ENCODE measurements at places on chromosomes 7 and 10.

GRCh38 chr10:130352291-130352645, 216.1 kb downstream of the GLRX3 start:
- no peak for DNase-seq

DNA sequence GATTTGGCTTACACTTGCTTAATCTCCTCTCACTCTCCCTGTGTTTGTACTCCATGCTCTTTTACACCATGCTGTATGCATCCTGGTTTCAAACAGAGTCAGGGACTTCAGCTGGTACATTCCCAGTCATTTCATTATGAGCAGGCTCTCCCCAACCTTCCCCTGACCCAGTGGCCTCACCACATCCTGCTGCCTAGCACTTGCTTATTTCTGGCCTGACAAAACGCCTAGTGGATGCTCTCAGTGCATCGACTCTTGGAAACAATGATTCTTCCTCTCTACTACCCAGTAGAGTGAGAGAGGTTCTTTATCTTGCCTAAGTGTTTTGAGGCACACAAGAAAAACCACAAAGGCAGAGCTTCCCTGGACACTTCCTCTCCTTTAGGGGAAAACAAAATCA, 63.4 kb downstream of the CAV1 start:
- peak; percentile 75 for DNase-seq

- no peak for DNase-seq
These were observed 688.9 kb upstream of the POT1 start for GRCh38 chr7:125618516-125618915.

DNA sequence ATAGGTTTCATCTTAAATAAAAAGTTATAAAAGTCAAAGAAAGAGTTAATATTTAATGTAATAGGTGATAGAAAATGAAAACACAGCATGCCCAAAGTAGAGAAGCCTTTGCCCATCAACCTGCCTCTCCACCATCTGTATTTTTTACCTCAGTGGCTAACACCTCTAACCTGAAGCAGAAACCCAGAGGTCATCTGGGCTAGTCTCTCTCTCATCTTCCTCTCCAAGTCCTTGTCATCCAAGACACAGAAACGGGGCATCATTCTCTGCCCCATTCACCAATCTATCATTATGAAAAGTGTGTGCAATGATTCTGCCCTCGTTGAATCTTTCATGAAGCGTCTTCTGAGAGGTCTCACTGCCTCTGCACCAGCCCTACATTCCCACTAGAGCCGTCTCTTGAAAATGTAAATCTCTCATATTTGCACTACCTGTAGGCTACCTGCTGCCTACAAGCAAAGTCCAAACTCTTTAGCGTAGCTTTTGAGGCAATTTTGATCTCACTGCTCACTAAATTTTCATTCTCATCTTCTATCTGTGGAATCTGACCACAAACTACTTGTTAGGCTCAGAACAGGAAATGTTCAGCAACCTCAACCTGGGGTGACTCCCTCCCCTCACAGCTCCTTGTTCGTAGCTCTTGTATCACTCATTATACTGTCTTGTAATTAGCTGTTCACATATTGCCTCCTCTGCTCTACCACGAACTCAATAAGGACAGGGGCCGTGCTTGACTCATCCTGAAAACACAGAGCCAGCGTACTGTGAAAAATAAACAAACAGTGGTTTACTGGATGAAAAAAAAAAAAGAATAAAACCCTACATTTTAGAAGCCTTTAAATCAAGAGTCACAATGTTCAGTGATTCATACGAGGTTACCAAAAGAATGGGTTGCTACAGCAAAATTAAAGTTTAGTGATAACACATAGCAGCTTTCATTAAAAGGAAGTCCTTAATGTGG, 83.1 kb downstream of the CTNNA3 start:
- DNase-seq, result peak; percentile 75

GRCh38 chr10:123500110-123500509, 166.0 kb upstream of the GPR26 start:
- DNase-seq, result no peak

GRCh38 chr7:19051767-19052375, 65.6 kb downstream of the TWIST1 start:
- DNase-seq, result peak; percentile 54

GRCh38 chr7:150980663-150981062, 2.5 kb upstream of the KCNH2 start:
- no peak for DNase-seq

- DNase-seq, result no peak
These were observed 51.6 kb downstream of the PIK3CG start for GRCh38 chr7:106916679-106917078.

DNA sequence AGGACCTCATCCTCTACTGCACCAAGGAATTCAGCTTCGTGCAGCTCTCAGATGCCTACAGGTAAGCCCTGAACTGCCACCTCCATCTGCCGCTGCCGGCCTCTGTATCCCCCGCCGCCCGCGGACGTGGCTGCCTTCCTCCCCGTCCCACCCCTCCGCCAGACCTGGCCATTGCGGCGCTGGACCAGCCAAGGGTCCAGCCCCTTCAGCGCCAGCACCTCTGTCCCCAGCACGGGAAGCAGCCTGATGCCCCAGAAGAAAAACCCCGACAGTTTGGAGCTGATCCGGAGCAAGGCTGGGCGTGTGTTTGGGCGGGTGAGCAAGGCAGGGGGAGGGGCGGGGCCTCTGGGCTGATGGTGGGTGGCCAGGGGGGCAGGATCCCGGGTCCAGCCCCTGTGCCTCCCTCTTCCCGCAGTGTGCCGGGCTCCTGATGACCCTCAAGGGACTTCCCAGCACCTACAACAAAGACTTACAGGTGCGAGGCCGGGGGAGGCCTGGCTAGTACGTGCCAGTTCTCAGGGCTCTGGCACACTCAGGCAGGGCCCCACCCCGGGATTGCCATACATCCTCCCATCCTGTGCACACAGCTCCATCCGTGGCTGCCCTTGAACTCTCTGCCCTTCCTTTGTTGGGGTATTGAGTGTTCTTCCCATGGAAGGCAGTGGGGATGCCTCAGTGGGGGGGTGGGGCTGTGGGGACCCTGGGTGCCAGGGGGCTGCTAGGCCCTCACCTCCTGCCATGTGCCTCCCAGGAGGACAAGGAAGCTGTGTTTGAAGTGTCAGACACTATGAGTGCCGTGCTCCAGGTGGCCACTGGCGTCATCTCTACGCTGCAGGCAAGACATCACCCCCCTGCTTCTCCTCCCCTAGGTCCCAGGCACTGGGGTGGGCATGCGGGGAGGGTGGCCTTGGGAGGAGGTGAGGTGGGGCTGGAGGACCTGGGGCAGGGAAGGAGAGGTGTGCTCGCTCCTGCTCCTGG, 13.5 kb downstream of the ASL start:
- no peak for DNase-seq

- DNase-seq, result no peak
These were observed 23.5 kb downstream of the NRG3 start for GRCh38 chr10:81898518-81898917.

- no peak for DNase-seq
These were observed 12.9 kb downstream of the TTYH3 start for GRCh38 chr7:2644562-2645273.

- no peak for DNase-seq
These were observed 35.0 kb upstream of the ADCYAP1R1 start for GRCh38 chr7:31017032-31017675.

DNA sequence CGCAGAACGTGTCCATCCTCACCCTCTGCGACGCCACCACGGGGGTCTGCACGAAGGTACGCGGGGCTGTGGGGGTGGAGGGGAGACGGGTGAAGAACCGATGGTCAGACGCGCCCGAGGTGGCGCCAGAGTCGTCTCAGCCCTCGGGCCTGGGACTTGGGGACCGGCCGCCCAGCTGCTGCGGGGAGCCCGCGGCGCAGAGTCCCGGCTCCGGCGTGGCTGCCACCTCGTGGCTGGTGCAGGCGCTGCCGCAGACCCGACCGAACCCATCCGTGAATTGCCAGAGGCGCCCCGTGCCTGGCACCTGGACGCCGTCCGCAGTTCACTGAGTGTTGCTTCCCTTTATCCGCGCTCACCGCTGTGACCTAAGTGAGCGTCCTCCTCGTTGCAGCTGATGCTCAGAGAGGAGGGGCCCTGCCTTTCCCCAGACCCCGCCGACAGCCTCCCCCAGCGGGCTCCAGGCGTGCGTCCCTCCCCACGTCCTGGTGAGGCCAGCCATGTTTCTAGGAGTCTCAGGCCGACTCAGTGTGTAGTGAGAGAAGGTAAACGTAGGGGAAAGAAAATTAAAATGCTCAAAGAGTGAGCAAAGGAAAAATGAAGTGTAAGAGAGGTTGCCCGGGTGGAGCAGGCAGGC, 208.7 kb downstream of the PAXIP1 start:
- DNase-seq, result peak; percentile 43

DNA sequence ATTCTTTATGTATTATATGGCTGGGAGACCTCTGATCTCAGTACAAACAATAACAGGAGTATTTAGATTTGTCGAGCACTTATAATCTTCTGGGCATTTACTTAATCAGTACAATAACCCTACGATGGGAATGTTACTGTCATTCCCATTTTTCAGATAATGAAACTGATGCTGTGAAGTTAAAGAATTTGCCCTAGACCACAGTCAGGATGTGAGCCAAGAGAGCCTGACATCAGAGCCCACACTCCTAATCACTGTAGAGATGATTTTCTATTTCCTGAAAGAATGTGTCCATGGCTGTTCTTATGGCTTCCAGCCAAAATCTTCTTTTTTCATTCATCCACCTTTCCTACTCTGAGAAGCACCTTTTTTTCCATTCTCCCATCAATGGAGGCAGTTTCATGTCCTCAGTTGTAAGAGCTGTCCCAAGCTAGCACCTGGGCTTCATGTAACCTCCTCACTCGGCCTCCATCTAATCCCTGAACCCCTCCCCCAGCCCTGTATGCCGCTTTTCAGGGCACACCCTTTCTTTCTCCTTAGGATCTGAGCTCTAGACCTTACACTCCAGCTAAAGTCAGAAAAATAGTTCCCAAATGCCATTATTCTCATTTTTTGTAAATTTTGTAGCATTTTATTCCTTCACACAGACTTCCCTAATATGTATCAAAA, 12.2 kb upstream of the CAV1 start:
- no peak for DNase-seq

- DNase-seq, result no peak
These were observed 612.6 kb downstream of the AUTS2 start for GRCh38 chr7:70210936-70211310.

GRCh38 chr7:100612730-100613390, 520 bp downstream of the MOSPD3 start:
- DNase-seq, result peak; percentile 51

DNA sequence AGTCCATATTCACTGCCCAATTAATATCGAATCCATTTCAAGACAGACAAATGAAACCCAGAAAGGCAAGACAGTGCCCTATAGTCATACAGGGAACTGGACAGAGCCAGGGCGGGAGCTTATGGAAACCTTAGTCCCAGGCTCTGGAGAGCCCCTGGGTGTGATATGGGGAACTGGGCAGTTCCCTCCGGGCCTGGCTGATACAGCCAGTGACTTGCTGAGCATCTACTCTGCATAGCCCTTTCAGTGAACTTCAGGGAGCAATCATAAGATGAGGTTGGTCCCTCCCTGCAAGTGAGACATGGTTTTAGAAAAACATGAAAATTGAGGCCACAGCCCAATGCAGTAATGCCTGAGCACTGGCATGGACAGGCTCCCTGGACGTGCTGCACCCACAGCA, 241.9 kb downstream of the GRID1 start:
- no peak for DNase-seq

GRCh38 chr7:17041324-17041723, 159.5 kb upstream of the AGR3 start:
- no peak for DNase-seq

- DNase-seq, result no peak
These were observed 107.6 kb downstream of the JAZF1 start for GRCh38 chr7:28072876-28073514.

- DNase-seq, result no peak
These were observed 322.8 kb downstream of the LRMDA start for GRCh38 chr10:75754096-75754831.

- peak; percentile 51 for DNase-seq
These were observed 169.5 kb upstream of the LYZL1 start for GRCh38 chr10:29119374-29119773.

DNA sequence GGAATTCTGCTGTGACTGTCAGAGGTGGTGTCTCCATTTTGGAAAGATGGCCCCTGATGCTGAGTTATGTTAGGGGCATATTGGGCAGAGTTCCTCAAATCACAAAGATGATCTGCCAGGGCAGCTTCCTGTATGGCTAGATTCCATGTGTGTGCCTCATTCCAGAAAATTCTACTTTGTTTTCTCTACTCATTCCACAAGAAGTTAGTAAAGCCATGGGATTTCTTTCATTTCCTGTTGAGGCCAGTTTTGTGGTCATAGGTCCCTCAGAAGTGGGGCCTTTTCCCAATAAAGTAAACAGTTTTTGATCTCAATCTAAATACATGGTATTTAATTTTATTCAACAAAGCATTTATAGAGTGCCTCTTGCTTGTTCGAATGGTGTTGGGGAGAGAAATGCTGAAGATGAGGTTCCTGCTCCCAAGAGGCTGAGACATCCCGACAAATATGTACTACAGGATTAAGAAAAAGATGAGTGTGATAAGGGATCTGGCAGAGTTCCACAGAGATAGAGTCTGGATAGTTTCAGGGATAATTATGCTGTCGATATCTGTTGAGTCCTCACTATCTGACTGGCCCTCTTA, 33.0 kb downstream of the MINDY4 start:
- no peak for DNase-seq

Measured in activated CD4-positive, alpha-beta T cell treated with anti-CD3 and anti-CD28 coated beads for 36 hours (primary cell).